ENCODE measurements at places on chromosomes 1 and 21. TPM values are rescaled to one million over a fixed set of nuclear protein-coding genes. Genes with fewer than 3 reads are reported as not detected.

GNAT2 gene
- 0.13 TPM for total RNA-seq

PRAMEF20 gene
- not detected for total RNA-seq

GPX7 gene
- total RNA-seq = 146 TPM

ASPM gene
- 14.2 TPM for total RNA-seq

KRTAP11-1 gene
- not detected for total RNA-seq

MAP10 gene
- 2.9 TPM for total RNA-seq

TTC13 gene
- 15.0 TPM for total RNA-seq

C4BPA gene
- 0.09 TPM for total RNA-seq

ANKRD34A gene
- total RNA-seq = 0.22 TPM

CFHR1 gene
- total RNA-seq = 0.53 TPM

ZMYND12 gene
- total RNA-seq = 0.80 TPM

CLCA1 gene
- total RNA-seq = not detected

GRCh38 chr1:44826375-44827196 is 16.5 kb downstream of the PTCH2 start:
- peak; percentile 92 for DNase-seq

GRCh38 chr1:240027059-240027462 is 64.6 kb upstream of the FMN2 start:
- peak; percentile 46 for DNase-seq

DNA sequence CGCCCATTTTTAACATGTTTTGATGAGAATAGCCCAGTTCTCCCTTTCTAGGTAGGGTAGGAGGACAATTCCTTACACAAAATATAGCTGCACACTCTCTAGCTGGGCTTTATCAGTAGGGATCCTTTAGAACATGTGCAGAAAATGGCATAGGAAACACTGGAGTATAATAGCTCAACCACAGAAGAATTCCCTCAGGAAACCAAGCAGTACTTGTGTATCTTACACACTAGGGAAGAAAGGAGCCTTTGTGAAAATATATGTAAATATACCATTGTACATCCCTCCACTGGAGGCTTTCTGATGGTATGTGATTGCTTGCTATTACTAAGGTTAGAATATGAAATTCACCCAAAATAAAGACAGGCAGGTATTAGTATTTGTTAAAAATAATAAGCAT is 153.5 kb downstream of the LRRC40 start:
- DNase-seq = no peak

DNA sequence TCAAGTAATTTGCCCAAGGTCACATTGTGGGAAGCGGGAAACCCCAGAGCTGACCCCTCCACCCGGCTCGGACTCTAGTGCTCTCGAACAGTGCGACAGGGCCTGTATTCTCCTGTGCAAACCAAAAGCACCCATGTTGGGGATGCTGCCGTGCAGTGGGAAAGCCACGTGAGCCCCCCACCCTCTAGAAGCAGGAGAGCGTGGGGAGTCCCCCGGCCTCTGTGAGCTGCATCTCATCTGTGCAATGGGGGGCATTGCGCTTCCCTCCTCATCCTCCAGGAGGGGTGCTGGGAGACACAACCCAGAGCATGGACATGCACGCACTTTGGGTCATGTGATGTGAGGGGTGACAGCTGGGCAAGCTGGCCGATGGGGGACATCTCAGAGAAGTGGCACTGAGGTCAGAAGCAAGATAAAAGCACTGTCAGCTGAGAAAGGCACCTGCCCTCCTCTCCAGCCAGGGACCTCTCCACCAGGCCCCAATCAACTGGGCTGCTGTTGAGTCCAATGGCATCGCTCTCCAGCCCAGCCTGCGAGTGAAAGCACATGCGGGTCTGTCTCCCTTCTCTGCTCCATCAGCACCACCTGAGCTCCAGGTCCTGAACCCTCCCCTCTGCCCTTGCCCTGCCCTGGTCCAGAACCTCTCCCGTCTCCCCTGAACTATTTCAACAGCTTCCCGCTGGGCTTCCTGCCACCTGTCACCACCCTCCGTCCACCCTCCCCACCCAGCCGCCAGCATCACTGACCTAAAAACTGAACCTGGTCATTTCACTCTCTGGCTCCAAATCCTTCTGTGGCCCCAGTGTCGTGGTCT is 76.4 kb upstream of the IFFO2 start:
- DNase-seq = no peak

- DNase-seq = no peak
These were observed 89.3 kb downstream of the PAX7 start for GRCh38 chr1:18719786-18720451.

GRCh38 chr1:19074902-19075721 is 118.6 kb upstream of the IFFO2 start:
- no peak for DNase-seq

DNA sequence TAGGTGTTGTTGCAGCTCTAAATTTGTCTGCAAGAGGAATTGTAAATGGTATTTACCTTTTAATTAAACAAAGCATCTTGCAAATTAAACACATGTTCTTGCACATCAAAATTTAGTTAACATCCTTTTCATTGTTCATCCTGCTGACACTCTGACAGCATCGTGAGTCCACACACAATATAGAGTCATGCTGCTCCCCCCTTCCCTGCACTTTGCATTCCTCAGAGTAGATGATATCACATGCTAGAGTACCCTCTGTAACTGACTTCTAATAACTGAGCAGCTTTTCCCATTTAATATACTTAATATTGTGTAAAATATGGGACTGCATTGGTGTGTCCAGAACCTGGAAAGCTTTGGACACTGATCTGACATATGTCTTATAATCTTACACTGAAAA is 138.8 kb upstream of the DPYD start:
- DNase-seq = no peak

DNA sequence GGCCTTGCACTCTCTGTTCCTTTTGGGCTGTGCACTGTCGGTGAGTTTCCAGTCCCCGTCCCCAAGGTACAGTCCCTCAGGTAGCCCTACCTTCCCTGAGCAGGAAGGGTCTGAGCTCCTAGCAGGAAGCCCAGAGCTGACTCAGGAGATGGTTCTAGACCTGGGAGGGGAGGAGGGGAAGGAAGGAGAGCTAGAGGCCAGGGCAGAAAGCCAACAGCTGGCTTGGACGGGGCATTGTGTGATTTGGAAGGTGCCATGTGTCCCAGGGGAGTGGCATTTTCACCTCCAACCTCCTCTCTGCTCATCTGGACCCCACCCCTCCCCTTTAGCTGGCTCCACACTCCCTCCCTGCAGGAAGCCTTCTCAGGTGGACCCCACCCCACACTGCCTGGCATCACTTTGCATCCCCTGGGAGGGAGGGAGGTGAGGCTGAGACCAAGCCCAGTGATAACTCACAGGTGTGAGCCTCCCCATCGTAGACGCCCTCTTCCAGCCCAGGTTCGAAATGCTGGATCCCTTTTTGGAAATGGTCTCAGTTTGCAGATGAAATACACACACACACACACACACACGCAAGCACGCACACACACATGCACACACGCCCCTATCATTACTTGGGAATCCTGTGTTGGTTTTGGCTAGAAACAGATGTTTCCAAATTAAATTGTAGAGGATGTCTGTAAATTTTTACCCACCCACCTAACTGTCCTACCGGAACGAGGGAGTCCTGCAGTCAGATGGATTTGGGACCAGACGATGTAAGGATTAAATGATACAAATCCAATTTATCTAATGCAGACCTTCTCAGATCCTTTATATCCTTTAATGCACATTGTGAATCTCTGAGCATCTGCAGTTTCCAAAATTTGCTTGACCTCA is 19.7 kb upstream of the IFNLR1 start:
- DNase-seq = no peak

DNA sequence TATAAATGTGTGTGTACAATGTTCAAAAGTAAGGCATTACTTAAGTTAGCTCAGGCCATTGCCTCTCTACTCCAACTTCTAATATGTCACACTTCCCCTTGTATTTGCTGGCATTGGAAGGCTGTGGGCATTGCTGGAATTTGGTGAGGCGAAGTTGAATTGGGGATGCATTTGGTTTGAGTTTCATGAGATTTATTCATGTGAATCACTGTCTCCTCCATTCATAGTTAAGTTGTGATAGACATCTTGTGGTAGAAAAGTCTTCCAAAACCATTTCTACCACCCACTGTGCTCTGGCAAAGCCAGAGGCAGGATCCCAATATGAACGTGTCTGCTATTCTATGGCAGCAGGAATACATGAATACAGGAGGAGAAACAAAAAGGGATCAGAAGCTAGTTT is 397.8 kb upstream of the USP24 start:
- no peak for DNase-seq

GRCh38 chr1:59675936-59676335 is 138.8 kb upstream of the HOOK1 start:
- DNase-seq = no peak

- no peak for DNase-seq
These were observed 45.5 kb upstream of the RBM15 start for GRCh38 chr1:110293601-110294104.

DNA sequence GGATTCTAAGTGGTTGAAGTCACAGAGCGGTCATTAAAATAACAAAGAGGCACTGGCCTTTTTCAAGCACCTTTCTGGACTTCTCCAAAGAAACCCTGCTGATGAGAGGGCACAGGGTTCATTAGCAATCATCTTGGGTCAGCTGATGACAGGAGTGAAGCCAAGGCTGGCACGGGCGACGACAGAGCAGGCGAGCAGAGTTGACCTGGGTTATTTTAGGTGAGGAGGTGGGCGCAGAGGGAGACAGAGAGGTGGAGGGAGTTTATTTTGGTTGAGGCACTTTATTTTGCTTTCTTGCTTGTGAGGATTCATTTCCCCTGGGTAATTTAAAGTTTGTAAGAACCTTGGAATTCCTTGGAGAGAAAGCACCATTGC is 57.9 kb downstream of the OLIG1 start:
- no peak for DNase-seq

DNA sequence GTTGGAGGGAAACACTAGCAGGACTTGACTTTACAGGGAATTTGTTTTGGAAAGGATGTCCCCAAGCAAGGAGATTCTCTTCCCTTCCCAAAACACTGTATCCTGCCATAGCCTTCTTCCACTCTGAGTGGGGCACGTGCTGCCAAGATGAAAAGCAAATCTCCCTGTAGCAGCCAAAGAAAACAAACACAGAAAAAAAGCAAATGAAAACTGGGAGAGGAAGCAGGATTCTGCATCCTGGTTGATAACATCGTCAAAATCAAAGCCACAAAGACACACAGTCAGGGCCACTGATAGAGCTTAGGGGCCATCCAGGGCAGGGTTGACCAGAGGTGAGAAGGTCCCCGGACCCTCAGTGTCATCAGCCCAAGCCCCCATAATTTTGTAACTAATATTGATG is 16.0 kb upstream of the MTARC2 start:
- no peak for DNase-seq

DNA sequence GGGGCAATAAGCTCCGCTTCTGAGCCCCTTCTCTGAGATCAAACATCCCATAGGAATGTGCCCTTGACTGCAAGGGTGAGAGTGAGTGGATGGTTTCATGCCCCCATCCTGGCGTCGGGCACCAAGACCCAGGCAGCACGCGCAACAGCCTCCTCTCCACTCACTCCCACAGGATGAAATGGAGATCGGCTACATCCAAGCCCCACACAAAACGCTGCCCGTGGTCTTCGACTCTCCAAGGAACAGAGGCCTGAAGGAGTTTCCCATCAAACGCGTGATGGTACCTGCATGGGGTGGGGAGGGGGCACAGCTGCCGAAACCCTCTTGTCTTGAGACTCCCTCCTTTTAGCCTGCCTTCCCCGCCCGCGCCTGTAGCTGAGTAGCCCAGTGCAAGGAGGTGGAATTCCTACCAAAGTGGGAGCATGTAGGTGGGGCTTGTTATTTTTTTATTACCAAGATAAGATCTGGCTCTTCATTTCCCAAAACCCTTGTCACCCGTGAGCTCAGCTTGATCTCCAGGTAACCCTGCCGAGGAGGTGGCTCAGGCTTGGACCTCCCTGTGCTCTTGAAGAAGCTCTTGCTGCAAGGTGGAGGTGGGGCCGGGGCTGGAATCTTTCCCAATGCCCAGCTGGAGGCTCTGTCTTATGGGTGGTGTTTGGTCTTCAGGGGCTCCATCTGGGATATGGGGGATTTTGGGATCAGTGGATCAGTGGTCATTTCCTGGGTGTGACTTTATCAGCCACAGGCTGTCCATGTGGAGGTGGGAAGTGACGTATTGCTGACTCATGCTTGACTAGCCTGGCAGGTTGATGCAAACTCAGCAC is 24.0 kb upstream of the PADI6 start:
- no peak for DNase-seq

GRCh38 chr1:54569339-54569738 is 21.3 kb downstream of the ACOT11 start:
- DNase-seq = no peak

- DNase-seq = no peak
These were observed 5.7 kb downstream of the HAPLN2 start for GRCh38 chr1:156624814-156625435.

DNA sequence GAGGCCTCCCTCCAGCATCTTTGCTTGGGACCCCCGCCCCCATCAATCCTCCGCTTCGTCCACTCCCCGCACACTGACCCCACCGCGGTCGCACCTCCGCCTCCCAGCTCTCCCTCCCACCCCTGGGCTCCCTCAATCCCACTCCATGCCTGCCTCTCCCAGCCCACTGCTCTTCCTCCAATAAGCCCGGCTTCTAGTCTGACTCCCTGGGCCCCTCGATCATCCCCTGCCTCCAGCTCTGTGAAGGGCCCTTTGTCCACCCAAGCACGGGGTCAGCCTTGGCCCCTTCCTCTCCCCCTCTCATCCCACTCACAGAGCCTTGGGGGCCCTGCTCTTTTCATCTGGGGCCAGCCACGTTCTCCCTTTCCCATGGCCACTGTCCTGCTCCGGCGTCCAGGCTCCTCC is 1.5 kb upstream of the TMEM200B start:
- DNase-seq = peak; percentile 46

DNA sequence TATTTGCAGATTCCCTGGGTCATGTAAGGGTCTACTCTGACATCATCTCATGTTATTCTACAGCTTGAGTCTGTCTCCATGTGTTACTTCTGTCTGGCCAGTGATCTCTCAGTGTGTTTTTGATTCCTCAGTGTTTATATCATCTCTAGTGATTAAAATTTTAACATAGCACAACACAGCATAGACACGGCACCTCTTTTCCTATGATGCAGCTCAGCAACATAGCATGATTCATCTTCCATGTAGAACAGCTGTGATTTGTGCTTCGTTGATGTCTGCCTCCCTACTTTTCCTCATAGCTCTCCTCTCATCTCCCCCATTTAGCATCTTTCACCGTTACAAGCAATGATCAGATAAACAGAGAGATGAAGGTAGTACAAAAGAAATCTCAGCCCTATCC is 163.9 kb upstream of the DPT start:
- DNase-seq = peak; percentile 51

DNA sequence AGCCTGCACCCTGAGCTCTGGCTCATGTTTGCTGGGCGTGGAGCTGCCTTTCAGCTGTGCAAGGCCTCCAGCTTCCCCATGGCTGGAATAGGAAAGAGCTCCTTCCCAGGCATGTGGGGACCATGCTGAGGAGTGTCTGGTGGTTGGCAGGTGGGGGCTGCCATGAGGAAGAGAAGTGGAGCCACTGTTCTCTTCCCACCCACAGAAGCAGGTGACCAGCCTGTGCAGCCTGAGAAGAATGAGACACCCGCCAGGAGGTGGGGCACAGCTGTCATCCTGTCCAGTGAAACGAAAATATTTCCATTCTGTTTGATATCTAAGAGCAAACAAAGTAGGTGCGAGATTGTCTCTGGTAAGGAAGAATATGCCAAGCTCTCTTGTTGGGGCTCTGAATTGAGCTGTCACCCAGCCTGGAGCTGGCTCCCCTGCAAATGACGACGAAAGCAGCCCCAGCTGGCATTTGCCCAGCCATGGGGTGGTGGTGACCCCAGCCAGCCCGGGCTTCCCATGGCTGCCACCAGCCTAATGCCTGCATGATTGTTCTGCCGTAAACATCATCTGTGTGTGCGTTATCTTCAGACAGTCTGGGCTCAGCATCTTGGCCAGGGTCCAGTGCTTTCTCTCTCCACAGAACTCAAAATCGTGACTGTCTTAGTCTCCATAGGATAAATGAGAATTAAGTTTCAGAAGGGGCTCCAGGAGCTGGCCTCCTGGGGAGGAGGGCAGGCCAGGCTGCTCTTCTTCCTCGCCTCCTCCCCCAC is 429.8 kb upstream of the VAMP3 start:
- DNase-seq = peak; percentile 32

All from muscle of leg (tissue), 16 donors.